Stomach (tissue), 19 donors: ENCODE measurements at places on chromosomes 11 and 22. TPM values are rescaled to one million over a fixed set of nuclear protein-coding genes. Genes with fewer than 3 reads are reported as not detected.

GRCh38 chr11:76184551-76184993 lies 21.7 kb downstream of the WNT11 start:
- no peaks in the 10 kb centered on the region for H3K27me3 ChIP-seq
- H3K4me1 ChIP-seq, result peaks cover 11% of the 10 kb centered on the region
- DNase-seq, result no peak
- H3K27ac ChIP-seq, result no peak overlapping the region
- H3K4me3 ChIP-seq, result no peak overlapping the region

GRCh38 chr11:13313005-13313819 lies 35.6 kb downstream of the BMAL1 start:
- H3K4me3 ChIP-seq, result no peak overlapping the region
- no peak overlapping the region for H3K27ac ChIP-seq
- H3K36me3 ChIP-seq, result peaks cover 12% of the 10 kb centered on the region
- no peaks in the 10 kb centered on the region for H3K27me3 ChIP-seq

GRCh38 chr11:81278991-81279390 lies 1454.7 kb downstream of the FAM181B start:
- H3K27ac ChIP-seq, result no peak overlapping the region
- H3K27me3 ChIP-seq, result no peaks in the 10 kb centered on the region
- H3K4me3 ChIP-seq, result no peak overlapping the region
- H3K36me3 ChIP-seq, result no peaks in the 10 kb centered on the region
- H3K4me1 ChIP-seq, result no peaks in the 10 kb centered on the region

- no peak overlapping the region for H3K4me3 ChIP-seq
- H3K36me3 ChIP-seq, result no peaks in the 10 kb centered on the region
- DNase-seq, result peak; percentile 17
- H3K4me1 ChIP-seq, result no peaks in the 10 kb centered on the region
Observed at GRCh38 chr11:112748713-112749543, 212.3 kb upstream of the NCAM1 start.

GTSE1 gene
- 64.0 TPM for total RNA-seq

GRCh38 chr11:78181185-78181584 lies 7.2 kb downstream of the KCTD21 start:
- H3K4me1 ChIP-seq, result peaks cover 5% of the 10 kb centered on the region
- H3K27me3 ChIP-seq, result no peaks in the 10 kb centered on the region
- H3K27ac ChIP-seq, result no peak overlapping the region
- no peak for DNase-seq
- H3K4me3 ChIP-seq, result no peak overlapping the region

DNA sequence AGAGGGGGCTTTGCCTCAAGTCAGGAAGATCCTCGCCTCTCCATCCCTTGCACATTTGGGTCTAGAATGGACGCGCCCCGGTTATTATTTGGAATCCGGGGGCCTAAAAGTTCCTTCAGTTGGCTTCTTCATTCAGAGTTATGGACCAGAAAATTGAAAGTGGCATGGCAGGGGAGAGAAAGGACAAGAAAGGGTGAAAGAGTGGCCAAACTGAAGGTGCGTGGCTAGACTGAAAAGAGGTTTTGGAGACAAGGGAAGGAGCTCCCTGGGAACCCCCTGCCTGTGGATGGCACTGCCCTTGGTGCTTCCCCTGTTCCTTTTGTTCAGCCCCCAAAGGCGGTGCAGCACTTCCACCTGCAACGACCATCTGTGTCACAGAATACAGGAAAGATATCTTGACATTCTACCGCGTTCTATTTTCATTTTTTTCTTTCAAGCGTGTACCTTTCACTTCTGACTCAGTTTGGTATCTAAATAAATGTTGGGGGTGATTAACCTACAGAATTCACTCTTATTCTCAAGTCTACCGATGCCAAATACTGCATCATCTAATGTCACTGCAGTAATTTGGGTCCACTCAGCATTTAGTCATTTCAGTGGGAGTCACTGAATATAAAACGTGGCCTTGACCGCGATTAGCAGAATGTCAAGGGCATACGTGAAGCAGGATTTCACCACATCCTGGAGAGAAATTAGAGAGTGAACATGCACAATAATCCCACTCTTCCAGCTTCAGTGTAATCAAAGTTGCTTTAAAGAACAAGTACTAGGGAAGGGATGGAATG lies 88.1 kb upstream of the ARHGAP32 start:
- H3K4me3 ChIP-seq, result peak overlapping the region; percentile 62
- no peak for DNase-seq
- H3K36me3 ChIP-seq, result no peaks in the 10 kb centered on the region
- H3K27ac ChIP-seq, result peak overlapping the region; percentile 79
- H3K4me1 ChIP-seq, result peaks cover 31% of the 10 kb centered on the region

DNA sequence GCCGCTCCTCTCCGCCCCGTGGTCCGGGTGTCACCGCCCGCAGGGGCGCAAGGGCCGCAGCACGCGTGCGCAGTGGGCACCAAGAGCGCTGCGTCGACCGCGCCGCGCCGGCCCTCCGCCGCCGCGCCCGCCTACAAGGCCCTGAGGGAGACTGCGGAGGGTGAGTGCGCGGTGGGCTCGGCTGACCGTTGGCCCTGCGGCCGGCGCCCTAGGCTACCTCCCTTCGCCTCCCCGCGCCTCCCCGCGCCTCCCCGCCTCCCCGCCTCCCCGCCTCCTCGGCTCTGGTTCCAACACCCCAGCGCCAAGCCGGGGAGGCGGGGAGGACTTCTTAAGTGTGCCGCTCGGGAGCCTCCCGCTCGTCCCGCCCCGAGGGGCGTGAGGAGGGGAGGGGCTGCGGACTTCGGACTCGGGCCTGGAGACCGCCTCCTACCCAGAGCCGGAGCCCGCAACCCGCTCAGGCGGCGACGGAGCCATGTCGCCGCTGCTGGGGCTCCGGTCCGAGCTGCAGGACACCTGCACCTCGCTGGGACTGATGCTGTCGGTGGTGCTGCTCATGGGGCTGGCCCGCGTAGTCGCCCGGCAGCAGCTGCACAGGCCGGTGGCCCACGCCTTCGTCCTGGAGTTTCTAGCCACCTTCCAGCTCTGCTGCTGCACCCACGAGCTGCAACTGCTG lies at the start of gene AQP11:
TSS of gene AQP11 (plus strand) at position 433 of the 673 bp plus-strand sequence. CDS start at position 473, 40 bp downstream.
- H3K4me3 ChIP-seq, result peak within 1 kb of the TSS; percentile 84
- H3K27me3 ChIP-seq, result no peaks in the 10 kb centered on the region
- no peaks in the 10 kb centered on the region for H3K36me3 ChIP-seq
- peak; percentile 90 for DNase-seq
- peaks cover 27% of the 10 kb centered on the region for H3K4me1 ChIP-seq
- H3K27ac ChIP-seq, result peak within 1 kb of the TSS; percentile 91

- no peaks in the 10 kb centered on the region for H3K27me3 ChIP-seq
- H3K4me3 ChIP-seq, result no peak overlapping the region
- no peak for DNase-seq
- H3K36me3 ChIP-seq, result no peaks in the 10 kb centered on the region
- H3K27ac ChIP-seq, result no peak overlapping the region
Observed at GRCh38 chr11:126662035-126662790, 306.7 kb downstream of the ST3GAL4 start.

GAL3ST3 gene
- not detected for total RNA-seq

DNA sequence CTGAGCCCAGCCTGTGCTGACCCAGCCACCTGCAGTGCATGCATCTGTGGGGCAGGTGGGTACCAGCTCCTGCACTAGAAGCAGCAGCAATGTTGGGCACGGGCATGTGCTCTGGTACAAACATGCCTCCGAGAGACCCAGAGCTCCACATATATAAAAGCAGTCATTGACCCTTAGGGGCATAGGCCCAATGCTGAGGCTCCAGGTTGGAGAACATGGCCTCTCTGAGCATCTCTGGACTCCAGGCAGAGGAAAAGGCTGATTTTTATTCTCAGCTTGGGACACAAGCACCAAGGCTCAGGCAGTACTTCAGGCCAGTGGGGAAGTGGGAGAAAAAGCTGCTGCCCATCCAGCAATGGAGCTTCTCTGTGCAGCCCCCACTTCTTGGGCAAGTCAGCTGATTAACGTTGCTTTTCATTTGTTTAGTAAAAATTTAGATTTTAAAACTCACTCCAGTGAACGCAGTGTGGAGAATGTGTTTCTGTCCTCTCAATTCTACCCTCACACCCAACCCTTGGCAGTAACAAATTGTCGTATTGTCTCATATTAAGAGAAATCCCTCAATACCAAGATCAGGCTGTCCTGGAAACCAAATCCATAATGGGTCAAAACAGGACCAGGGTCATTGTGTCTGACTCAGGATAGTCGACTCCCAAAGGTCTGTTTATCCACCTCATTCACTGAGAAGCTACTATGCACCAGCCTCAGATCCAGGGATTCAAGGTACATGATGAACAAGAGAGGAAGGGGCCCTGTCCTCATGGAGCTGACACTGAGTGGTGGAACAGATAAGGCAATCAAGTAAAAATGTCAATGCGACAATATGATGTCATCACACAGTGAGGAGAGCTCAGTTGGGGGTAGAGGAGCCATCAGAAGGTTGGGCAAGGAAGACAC lies 50.6 kb upstream of the TOP3B start:
- no peak for DNase-seq
- no peaks in the 10 kb centered on the region for H3K36me3 ChIP-seq
- no peaks in the 10 kb centered on the region for H3K4me1 ChIP-seq
- H3K4me3 ChIP-seq, result no peak overlapping the region
- H3K27ac ChIP-seq, result no peak overlapping the region

VPREB1 gene
- not detected for total RNA-seq

- peaks cover 4% of the 10 kb centered on the region for H3K4me1 ChIP-seq
- no peak overlapping the region for H3K27ac ChIP-seq
- no peaks in the 10 kb centered on the region for H3K27me3 ChIP-seq
- no peak overlapping the region for H3K4me3 ChIP-seq
Observed at GRCh38 chr22:26827611-26828010, 170.2 kb downstream of the MIAT start.

DNA sequence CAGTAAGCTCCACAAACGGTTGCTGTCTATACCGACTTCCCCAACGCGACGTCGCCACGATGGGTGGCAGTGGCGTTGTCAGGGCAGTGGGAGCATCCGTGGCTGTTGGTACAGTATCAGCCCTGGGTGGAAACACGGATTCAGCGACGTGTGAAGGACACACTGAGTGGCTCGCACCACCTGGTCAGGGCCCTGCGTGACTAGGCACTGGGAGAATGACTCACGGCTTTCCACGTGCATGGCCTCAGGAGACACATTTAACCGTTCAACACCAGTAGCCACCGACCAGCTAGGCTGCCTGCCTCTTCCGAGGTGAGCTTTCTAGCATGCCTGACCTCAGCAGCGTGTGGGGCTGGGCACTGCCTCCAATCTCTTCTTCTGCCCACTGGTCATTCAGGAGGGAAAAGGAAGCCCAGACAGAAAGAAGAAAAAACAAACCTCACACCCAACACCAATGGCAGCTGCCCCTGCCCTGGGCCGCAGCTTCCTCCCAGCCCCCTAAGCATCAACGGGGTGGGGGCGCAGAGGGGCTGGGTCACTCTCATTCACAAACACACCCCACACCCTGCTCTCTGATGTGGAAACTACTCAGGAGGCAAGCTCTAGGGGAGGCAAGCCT lies 59.0 kb downstream of the MYH9 start:
- DNase-seq, result peak; percentile 81
- peak overlapping the region; percentile 9 for H3K4me3 ChIP-seq
- H3K36me3 ChIP-seq, result peaks cover 38% of the 10 kb centered on the region
- H3K27me3 ChIP-seq, result no peaks in the 10 kb centered on the region
- peak overlapping the region; percentile 81 for H3K27ac ChIP-seq

DNA sequence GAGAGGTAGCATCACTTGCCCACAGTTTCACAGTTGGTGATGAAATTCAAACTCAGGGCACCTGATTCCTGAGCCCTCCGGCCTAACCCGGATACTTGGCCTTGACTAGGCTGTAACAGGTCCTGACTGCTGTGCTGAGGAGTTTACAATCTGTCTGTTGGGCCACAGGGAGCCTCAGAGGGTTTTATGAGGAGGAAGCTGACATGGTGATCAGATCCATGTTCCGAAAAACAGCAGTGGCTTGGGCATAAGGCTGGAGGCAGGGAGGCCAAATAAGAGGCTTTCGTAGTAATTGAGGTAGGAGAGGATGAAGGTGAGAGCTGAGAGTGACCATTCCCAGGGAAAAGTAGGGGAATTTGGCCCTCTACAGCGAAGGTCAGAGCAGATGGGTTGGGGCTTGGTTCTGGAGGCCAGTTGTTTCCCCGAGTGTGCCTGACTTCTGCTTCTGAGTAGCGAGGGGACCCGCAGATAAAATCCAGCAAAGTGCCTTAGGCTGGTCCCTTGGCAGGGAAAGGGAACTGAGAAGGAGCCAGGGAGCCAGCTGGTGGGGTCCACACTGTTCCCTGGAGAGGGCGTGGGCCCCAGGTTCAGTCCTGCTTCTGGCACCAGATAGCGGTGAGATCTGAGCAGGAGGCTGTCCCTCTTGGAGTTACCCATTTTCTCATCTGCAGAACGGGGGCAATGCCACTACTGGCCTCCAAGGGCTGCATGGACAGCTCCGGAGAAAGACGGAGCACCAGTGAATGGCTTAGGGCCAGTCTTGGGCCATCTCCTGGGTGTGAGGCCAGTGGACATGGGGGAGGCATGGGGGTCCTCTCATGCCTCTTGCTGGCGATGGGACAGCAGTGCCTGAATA lies 6.5 kb downstream of the PRDM11 start:
- no peak overlapping the region for H3K27ac ChIP-seq
- no peaks in the 10 kb centered on the region for H3K36me3 ChIP-seq
- H3K27me3 ChIP-seq, result no peaks in the 10 kb centered on the region
- no peak for DNase-seq

- no peaks in the 10 kb centered on the region for H3K27me3 ChIP-seq
- peaks cover 16% of the 10 kb centered on the region for H3K4me1 ChIP-seq
- peak overlapping the region; percentile 35 for H3K27ac ChIP-seq
Observed at GRCh38 chr11:83035070-83035854, 36.4 kb downstream of the RAB30 start.

DSCAML1 gene
- 0.45 TPM for total RNA-seq

GRCh38 chr11:5550440-5551095 lies 2.2 kb upstream of the OR52H1 start:
- no peaks in the 10 kb centered on the region for H3K36me3 ChIP-seq
- H3K27ac ChIP-seq, result no peak overlapping the region
- H3K27me3 ChIP-seq, result no peaks in the 10 kb centered on the region

GRCh38 chr22:50001388-50002231 lies 11.0 kb downstream of the IL17REL start:
- peak; percentile 26 for DNase-seq
- no peaks in the 10 kb centered on the region for H3K27me3 ChIP-seq
- H3K36me3 ChIP-seq, result no peaks in the 10 kb centered on the region
- no peak overlapping the region for H3K4me3 ChIP-seq
- peak overlapping the region; percentile 11 for H3K27ac ChIP-seq

TESMIN gene
- total RNA-seq, result 1.1 TPM

GRCh38 chr22:20641198-20641892 lies 132.6 kb upstream of the SERPIND1 start:
- DNase-seq, result no peak
- peaks cover 6% of the 10 kb centered on the region for H3K4me1 ChIP-seq
- peaks cover 5% of the 10 kb centered on the region for H3K27me3 ChIP-seq
- H3K36me3 ChIP-seq, result no peaks in the 10 kb centered on the region
- no peak overlapping the region for H3K4me3 ChIP-seq

GRCh38 chr11:57087991-57088390 lies 93.8 kb upstream of the LRRC55 start:
- H3K4me1 ChIP-seq, result no peaks in the 10 kb centered on the region
- H3K4me3 ChIP-seq, result no peak overlapping the region
- no peak for DNase-seq
- H3K27ac ChIP-seq, result no peak overlapping the region

TMPRSS6 gene
- total RNA-seq, result 1.5 TPM

- no peak overlapping the region for H3K4me3 ChIP-seq
- no peak for DNase-seq
- peaks cover 15% of the 10 kb centered on the region for H3K27me3 ChIP-seq
- no peaks in the 10 kb centered on the region for H3K36me3 ChIP-seq
- H3K4me1 ChIP-seq, result no peaks in the 10 kb centered on the region
- H3K27ac ChIP-seq, result no peak overlapping the region
Observed at GRCh38 chr22:22909605-22910271, 22.1 kb downstream of the IGLL5 start.
